ENCODE measurements at places on chromosomes 5 and 9.

DNA sequence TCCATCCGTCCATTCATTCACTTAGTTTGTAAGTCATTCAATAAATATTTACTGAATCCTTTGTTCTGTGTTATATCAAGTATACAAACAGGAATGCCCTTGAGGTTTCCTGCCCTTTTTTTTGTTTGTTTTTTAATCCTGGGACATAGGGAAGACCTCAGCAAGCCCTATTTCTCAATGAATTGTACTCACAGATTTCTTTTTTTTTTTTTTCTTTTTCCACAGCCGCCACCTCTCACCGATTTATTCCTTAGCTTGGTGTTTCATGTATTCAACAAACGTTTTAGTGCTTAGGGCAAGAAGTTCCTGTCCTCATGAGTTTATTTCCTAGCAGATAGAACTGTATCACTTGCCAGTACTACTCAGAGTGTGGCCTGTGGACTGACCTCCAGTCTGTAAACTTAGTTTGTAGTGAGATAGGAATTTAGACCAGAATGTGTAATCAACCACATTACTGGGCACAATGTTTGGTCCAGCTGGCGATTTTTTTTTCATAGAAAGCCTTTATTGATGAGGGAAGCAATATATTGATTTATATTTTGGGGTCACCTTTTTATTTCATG is 35.4 kb upstream of the C5orf47 start:
- no peak for DNase-seq

DNA sequence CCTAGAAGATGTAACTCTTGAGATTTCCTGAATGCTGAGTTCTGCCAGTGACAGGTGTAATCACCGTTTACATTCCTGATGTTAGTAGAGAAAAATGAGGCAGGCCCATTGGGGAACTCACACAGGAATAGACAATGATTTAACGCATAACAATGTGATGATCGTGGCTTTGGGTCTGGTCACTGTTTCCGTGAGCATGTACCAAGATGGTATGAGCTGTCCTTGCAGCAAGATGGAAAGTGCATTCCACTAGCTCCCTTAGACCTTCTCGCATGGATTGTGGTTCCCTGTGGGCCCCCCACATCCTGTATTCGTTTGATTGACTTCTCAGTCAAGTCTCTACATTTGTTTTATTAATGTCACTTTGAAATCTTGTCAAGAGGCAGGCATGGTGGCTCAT is 124.0 kb upstream of the DAP start:
- no peak for DNase-seq

DNA sequence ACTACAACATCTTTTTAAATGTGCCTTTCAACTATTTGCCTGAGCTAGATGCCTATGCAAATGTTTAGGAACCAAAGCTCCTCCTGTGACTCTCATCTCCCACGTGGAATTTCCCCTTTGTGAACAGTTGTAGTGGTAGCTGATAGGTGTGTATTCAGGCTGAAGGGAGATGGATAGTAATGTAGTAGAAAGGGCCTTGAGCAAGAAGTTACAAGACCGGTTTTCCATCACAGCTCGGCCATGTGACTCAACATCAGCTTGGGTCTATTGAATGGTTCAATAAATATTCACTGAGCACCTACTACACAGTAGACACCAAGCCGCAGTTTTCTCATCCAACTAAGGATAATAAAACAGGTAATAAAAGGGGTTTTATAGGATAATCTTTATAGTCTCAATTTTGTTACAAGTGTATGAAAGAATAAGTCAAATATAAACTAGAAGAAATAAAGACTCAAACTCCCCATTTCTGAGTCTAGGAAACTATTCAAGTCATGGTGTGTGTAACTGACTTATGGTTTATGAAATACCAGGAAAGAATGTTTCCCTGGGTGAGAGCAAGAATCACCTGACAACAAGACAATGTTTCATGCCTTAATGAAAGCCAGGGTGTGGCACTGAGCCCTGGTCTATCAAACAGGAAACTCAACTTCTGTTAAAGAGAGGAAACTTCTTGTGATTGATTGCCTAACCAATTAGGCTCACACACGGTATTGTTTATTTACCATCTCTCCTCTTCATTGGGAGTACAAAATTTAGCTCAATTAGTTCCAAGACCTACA is 187.1 kb upstream of the SPEF2 start:
- no peak for DNase-seq

DNA sequence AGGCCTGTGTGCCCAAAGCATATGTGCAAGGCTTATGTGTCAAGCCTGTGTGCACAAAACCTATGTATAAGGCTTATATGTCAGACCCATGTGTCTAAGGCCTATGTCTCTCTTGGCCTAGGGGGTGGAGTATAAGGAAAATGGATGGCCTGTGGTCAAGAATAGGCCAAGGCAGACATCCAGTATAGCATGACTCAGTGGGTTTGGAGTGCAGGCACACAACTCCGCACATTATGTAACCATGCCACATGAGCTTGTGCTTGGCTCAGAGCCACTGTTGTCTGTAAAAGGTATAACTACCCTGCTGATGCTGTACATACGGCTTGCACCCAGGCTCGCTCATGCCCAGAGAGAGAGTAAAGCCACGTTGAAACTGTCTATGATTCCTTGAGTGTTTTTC is 626.4 kb upstream of the NUDT12 start:
- no peak for DNase-seq

- DNase-seq = no peak
Observed at GRCh38 chr5:140553657-140554056, 3.6 kb downstream of the SRA1 start.

GRCh38 chr5:111159845-111160244 is 64.3 kb upstream of the CAMK4 start:
- DNase-seq = no peak

DNA sequence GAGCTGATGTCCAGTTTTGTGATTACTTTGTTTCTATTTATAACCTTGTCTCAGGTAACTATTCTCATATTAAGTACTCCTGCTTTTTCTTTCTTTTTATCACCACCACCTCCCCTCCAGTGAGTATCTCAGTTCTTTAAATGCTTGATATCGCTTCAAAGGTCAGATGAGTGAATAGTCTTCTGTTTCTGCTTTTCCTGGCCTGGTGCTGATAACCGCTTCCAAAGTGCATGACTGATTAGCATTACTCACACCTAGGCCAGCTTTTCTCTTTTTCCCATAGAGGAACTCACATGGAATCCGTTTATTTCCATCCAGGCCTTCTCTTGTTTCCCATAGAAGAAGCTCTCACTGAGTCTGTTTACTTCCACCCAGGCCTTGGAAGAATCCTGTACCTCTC is 3.2 kb downstream of the SLC36A1 start:
- no peak for DNase-seq

DNA sequence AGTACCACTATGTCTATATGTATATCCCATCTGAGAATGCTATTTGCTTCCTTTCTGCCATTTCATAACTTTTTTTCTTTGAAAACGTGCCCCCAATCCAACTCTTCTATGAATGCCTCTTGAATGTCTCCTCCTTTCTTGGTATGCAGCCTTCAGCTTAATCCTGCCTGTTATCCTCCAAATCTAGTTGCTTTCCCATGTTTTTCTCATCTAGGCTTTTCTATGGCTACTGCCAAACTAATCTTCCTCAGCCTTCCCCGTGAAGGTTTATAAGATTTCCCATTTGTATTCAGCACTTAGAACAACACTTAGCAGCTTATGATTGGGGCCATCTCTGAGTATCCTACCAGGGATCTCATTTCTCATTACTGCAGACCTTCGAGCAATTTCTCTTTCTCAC is 2.5 kb downstream of the TGFBR1 start:
- DNase-seq = no peak

DNA sequence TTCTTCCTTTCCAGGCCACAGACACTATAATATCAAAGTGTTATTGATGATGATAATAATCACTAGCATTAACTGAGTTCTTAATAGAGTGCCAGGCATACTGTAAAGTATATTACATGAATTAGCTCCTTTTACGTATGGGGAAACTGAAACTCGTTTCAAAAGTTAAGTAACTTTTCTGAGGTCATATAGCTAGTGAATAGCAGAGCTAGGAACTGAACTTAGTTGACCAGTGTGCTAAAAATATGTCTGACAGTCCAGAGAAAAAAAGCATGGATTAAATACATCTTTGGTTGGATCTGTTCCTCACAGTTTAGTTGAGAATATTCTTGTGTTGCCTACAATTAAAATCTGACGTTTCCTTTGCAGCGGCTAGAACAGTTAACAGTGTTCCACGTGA is 18.4 kb upstream of the CATSPER3 start:
- DNase-seq = no peak

- no peak for DNase-seq
Observed at GRCh38 chr5:135190416-135191083, 156.5 kb upstream of the PITX1 start.

- peak; percentile 76 for DNase-seq
Observed at GRCh38 chr5:61817472-61818326, 485.6 kb downstream of the ZSWIM6 start.

DNA sequence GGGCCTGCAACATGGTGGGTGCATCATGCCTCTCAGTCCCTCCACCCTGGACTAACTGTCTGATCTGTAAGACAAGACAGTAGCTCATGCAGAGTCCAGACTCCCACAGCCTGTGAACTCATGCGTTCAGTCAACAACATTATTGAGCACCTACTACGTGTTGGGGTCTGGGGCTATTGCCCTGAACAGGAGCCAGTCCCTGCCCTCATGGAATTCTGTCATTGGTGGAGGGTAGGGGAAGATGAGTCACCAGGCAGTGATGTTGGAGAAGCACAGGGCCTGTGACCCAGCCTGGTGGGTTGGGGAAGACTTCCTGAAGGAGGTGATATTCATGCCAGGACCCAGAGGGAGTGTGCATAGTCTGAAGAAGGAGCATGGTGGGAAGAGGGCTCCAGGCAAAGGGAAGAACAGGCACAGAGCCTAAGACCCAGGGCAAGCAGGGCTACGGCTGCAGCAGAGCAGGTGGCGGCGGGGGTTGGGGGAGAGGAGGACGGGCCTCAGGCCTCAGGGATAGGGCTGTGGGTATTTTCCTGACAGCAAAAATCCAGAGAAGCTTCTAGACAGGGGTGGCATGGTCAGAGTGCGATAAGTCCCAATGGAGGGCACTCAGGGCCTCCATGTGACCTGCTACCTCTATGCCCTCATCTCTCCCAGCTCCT is 26.7 kb upstream of the PSD2 start:
- no peak for DNase-seq

- DNase-seq = no peak
Observed at GRCh38 chr5:127824126-127824525, 120.9 kb downstream of the CCDC192 start.

GRCh38 chr9:35526087-35526801 is 36.3 kb downstream of the RUSC2 start:
- DNase-seq = no peak

GRCh38 chr5:55699041-55699688 is 13.0 kb downstream of the SLC38A9 start:
- DNase-seq = no peak

GRCh38 chr5:87300744-87301143 is 33.1 kb downstream of the RASA1 start:
- DNase-seq = no peak

GRCh38 chr5:119063579-119064379 is 7.1 kb upstream of the DMXL1 start:
- no peak for DNase-seq

- no peak for DNase-seq
Observed at GRCh38 chr5:40615586-40616170, 64.0 kb upstream of the PTGER4 start.

DNA sequence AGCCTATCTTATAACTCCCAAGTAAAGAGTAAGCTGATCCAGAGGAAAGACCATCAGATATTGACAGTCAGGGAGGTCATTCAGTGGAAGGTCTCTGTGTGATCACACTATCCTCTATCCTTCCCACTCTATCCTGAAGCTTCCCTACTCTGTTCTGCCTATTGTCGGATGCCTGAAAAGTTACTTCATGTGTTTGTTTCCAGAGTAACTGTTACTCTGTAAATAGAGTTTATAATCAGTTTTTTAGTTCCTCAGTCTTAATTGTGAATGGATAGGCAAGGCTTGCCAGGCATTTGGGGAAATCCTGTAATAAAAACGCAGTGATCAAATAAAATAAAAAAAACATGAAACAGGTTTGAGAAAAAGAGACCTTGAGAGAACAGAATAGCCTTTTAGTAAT is 79.8 kb downstream of the XRCC4 start:
- DNase-seq = no peak

DNA sequence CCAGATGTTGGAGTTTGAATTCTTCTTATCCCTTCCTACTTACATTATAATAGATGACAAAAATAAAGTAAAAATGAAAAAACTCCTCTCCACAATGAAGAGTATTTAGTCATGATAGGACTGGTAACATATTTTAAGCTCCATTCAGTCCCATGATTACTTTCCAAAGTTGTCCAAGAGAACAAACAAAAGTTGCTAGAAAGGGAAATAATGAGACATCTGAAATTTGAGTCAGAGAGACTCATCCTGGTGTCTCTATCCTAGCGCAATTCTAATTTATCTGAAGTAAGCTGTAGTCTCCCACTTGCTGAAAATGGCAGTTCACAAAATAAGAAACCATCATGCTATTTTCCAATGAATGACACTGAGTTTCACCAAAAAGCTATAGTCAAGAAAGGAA is 152.2 kb downstream of the BNC2 start:
- no peak for DNase-seq

DNA sequence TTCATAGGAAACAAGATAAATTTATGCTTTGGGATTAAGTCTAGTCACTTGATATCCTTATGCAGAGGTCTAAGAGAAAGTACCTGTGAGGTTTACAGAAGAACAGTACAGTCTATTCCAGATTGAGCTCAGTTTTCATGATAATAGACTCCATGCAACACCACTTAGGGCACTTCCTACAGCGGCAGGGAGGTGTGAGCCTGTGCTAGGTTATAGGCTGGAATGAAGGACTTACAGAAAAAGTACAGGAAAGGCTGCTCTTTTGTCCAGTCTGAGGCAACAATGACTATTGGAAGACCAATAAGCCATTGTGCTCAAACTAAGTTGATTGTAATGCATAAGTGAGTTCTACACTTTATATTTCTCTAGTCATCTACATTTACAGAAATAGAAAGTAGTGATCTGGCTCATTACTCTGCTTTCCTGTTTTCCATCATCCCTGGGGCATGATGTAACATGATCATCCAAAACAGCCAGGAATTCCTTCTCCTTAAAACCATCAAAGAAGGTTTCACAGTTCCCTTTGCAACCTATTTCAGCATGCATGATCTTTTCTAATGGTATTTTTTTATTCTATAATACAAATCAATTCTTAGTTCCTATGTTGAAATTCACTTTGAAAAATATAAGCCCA is 322.8 kb downstream of the SLF1 start:
- no peak for DNase-seq

DNA sequence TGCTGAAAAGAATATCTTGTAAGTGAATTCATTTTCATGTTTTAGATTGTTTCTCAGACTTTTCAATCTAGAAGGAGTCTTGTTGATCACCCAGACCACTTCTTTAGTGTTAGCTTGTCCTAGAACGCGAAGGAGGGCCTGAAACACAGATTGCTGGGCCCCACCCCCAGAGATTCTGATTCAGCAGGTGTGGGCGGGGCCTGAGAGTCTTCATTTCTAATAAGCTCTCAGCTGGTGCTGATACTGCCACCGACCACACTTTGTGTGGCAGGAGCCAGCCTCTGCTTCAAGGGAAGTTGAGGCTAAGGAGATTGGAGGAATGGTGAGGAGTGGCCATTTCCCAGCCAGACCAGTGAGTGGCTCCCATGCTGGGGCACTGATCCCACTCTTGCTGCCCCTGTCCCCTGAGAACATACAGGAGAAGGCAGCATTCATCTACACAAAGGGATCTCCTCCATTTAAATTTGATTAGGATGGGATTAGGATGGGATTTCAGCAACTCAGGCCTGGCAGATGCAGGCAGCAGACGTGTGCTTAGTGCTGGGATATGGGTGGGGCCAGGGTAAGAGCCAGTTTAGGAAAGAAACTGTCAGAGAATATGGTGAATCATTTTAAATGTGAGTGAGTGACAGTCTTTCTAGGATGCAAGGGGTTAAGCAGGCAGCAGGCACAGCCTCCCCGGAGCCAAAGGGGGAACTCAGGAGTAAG is 35.9 kb downstream of the ZNF618 start:
- no peak for DNase-seq
